Retinal pigment epithelial cell (primary cell): ENCODE measurements at places on chromosomes 11 and 22.

DNA sequence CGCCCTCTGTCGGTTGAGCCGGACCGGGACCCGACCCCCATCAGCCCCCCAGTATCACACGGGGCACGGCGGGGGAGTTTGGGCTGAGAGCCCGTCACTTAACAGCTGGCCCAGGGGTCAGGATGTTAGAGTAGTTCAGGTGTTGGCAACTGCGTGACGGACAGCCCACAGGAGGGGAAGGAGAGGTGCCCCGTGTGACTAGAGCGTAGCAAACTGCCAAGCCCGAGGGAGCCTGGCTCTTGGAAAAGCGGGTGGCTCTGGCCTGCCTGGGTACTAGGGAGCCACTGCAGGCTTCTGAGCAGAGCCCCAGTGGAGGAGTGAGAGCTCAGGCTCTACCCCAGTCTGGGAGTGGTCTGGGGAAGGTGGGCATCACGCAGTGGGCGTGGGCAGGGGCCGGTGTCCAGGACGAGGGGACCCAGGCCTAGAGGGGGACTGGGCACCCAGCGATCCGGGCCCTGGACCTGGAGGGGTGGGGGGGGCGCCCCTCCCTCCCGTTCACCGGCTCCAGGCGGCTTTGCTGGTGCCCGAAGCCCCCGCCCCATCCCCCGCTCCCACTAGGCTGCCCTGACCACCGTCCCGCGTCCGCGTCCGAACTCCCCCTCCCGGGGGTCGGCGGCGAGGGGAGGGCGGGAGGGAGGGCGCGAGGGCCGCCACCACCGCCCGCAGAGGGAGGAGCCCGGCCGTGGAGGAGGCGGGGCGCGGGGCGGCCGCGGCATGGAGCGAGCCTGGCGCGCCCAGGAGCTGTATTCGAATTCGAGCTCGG lies 24.4 kb downstream of the SHANK3 start:
- no peak for DNase-seq

GRCh38 chr11:118592616-118593367 lies 14.6 kb upstream of the PHLDB1 start:
- no peak for DNase-seq

- DNase-seq = no peak
Observed at GRCh38 chr11:103800406-103801114, 235.9 kb upstream of the DDI1 start.

DNA sequence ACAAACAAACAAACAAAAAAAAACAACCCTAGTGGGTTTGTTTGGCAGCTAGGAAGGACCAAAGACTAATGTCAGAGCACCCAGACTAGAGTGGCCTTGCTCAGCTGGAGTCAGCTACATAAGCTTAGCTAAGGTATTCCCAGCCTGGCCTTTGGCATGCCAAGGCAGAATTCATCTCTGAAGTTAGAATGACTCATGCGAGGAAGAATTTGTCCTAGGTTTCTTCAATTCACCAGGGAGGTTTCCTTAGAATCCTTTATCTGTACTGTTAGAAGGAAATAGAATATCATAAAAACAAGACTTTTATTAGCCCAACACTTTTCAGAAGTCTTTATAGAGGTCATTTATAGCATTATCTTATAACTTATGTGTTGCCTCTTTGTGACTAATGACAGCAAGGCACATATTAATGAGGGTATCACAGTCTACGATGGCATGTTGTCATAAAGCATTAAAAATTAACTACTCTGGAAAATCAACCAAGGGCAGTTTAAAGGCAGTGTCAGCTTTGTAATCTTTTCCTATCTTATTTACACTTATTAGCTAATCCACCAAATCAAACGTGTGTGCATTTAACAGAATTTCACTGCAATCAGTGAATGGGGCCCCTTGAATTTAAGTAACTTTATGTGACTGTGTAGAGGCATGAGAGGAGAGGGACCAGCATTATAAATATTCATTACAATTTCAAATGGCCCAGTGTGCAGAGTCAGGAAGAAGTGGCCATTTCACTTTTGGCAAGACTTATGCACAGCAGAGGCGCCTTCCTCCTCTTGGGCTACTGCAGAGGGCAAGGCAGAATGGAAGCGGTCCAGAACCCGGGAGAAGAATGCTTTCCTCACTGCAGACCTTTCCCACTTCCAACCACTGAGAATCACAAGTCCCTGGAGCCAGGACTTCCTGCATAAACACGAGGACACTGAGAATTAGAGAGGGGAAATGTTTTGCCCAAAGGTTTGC lies 36.3 kb downstream of the SLC5A1 start:
- peak; percentile 36 for DNase-seq

DNA sequence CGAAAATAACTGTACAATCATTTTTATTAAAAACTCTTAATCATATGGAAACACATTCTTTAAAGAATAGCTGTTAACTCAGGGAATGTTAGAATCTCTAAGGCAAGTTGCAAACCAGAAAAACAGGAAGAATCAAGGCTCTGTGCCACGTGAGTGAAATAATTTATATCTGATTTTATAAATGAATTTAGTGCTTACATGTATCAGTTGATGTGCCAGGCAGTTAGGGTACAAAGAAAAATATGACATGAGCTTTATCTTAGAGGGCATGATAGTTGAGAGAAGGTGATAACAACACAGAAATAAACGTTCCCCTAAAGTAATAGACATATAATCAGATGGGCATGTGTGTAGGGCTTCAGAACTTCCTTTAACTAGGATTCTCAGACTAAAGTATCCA lies 734.5 kb upstream of the CCDC179 start:
- no peak for DNase-seq

GRCh38 chr11:104129145-104129544 lies 34.8 kb downstream of the PDGFD start:
- no peak for DNase-seq

DNA sequence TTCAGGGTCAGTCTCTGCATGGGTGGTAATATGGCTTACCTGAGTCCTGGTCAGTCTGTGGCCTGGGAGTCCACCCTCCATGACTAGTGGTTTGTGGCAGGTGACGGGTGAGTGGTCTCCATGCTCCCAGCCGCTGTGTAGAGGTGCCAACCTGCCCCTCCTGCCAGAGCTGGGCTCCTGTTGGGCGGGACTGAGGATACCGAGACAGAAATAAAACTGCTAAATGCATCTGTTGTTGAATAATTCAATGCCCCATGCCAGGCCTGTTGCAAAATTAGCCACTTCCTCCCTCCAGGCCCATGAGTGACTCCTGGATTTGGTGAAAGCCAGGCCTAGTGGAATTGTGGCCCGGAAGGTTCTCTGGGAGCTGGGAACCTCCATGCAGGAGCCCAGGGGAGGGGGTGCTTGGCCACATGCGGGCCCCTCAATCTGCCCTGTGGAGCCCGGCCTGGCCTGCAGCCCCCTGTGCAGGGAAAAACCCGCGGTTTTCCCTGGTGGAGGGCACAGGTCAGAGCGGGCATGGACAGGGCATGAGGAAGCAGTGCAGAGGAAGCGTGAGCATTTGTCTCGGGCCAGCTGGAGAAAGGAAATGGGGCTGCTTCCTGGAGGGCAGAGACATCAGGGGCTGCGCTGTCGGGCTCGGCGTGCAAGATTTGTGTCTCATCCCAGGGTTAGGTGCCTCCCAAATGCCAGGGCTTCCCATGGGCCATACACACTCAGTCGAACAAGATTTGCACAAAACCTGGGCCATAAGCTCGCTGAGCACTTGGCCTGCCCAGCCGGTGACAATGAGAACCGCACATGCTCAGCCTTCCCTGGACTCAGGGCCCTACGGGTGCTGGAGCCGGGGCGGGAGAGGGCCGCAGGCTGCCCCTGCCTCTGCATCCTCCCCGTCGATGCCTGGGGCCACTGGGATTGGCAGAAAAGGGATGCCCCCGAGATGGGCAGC lies 66.9 kb downstream of the KCNQ1 start:
- no peak for DNase-seq
